ENCODE measurements at places on chromosomes 2 and 18. TPM values are rescaled to one million over a fixed set of nuclear protein-coding genes. Genes with fewer than 3 reads are reported as not detected.
A peak's percentile ranks its signal among the peaks of the same experiment; 100 is the strongest.

GRCh38 chr2:19573784-19574183 lies 215.4 kb upstream of the OSR1 start:
- no peaks in the 10 kb centered on the region for H3K36me3 ChIP-seq
- H3K27ac ChIP-seq = no peak overlapping the region
- H3K4me1 ChIP-seq = peaks cover 46% of the 10 kb centered on the region

GRCh38 chr18:7872569-7872968 lies 305.5 kb downstream of the PTPRM start:
- H3K4me3 ChIP-seq = no peak overlapping the region
- no peaks in the 10 kb centered on the region for H3K27me3 ChIP-seq
- H3K27ac ChIP-seq = peak overlapping the region; percentile 64
- peaks cover 31% of the 10 kb centered on the region for H3K4me1 ChIP-seq
- H3K36me3 ChIP-seq = 0 out of 2 replicates have a peak, but pooled peaks cover 4% of the 10 kb centered on the region

- H3K27ac ChIP-seq = no peak overlapping the region
- no peak overlapping the region for H3K4me3 ChIP-seq
- no peak for DNase-seq
- H3K27me3 ChIP-seq = no peaks in the 10 kb centered on the region
Measured at GRCh38 chr18:6732952-6733351, 3.4 kb downstream of the ARHGAP28 start.

DNA sequence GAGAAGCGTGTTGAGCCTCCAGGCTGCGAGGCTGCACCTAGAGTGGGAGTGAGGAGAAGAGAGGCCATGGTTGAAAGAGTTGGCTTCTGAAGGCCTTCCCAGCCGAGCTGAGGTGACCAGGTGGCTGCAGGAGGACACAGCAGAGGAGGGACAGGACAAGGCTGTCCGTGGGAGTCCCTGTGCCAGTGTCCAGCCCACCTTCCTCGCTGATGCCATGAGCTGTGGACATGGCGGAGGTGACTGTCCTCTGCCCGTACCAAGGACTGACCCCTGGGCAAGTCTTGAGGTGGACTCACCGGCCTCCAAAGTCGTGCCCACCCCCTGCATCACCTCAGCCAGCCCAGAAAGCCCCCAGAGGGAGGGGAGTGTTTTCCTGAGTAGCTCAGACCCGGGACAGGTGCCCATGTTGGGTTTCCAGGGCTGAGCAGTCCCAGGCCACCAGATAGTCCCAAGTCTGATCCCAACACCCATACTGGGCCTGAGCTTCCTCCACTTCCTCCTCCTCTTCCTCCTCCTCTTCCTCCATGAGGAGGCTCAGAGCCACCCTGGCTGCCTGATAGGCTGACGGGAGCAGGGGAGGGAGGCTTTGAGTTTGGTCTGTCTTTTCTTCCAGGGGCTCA lies 43.0 kb upstream of the FOSL2 start:
- peaks cover 19% of the 10 kb centered on the region for H3K4me1 ChIP-seq
- no peak overlapping the region for H3K4me3 ChIP-seq
- no peak for DNase-seq
- no peaks in the 10 kb centered on the region for H3K36me3 ChIP-seq
- H3K27me3 ChIP-seq = no peaks in the 10 kb centered on the region

- H3K36me3 ChIP-seq = peaks cover 69% of the 10 kb centered on the region
- H3K4me3 ChIP-seq = no peak overlapping the region
- no peak for DNase-seq
- H3K27ac ChIP-seq = peak overlapping the region; percentile 46
- peaks cover 71% of the 10 kb centered on the region for H3K4me1 ChIP-seq
Measured at GRCh38 chr2:234977228-234977679, 25.4 kb downstream of the SH3BP4 start.

- no peak for DNase-seq
- no peak overlapping the region for H3K27ac ChIP-seq
- peaks cover 7% of the 10 kb centered on the region for H3K27me3 ChIP-seq
- no peak overlapping the region for H3K4me3 ChIP-seq
- H3K36me3 ChIP-seq = no peaks in the 10 kb centered on the region
Measured at GRCh38 chr18:13834496-13835015, 10.6 kb downstream of the MC5R start.

DNA sequence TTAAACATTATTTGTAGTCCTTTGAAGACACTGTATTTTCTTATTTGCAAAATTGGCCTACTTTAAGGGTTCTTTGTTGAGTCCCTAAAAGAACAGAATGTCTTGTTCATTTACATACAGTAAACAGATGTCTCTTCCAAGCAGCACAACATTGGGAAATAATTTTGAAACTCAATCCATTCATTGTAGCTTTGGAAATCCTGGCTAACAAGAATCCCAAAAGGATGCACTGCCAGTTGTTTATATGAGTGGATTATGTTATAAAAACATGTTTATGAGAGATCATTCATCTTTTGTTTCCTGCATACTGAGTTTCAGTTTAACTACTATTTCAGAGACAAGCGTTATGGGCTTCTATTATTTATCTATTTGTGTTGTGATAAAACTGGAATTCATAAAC lies 499.3 kb downstream of the PID1 start:
- no peak overlapping the region for H3K4me3 ChIP-seq
- DNase-seq = no peak

HDLBP gene
- total RNA-seq = 1,076 TPM

METTL21A gene
- 6.8 TPM for total RNA-seq

PLEKHB2 gene
- 86.5 TPM for total RNA-seq

PLCL1 gene
- 0.14 TPM for total RNA-seq

MROH2A gene
- total RNA-seq = not detected

All from HFFc6 (cell line).